GM23248 (cell line): ENCODE measurements at places on chromosomes 12 and 14. TPM values are rescaled to one million over a fixed set of nuclear protein-coding genes. Genes with fewer than 3 reads are reported as not detected.

- DNase-seq, result no peak
Measured at GRCh38 chr12:113387631-113388030, 16.1 kb downstream of the SDS start.

Gene STAB2
- total RNA-seq, result not detected in 2 replicates

DNA sequence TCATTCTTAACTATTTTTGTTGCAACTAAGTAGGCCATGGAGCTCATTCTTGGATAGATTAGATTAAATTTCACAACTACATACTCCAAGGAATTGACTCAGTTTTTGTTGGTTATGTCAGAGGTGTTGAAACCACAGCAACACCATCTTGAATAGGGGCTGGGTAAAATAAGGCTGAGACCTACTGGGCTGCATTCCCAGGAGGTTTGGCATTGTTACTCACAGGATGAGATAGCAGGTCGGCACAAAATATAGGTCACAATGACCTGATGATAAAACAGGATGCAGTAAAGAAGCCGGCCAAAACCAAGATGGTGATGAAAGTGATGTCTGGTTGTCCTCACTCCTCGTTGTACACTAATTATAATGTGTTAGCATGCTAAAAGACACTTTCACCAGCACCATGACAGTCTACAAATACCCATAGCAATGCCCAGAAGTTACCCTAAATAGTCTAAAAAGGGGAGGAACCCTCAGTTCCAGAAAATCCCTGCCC, 20.9 kb downstream of the DMAC2L start:
- DNase-seq, result peak; percentile 90

Gene PARP11
- 1.0 and 2.1 TPM in 2 replicates for total RNA-seq

- no peak for DNase-seq
Measured at GRCh38 chr12:29104516-29104915, 44.6 kb upstream of the FAR2 start.

DNA sequence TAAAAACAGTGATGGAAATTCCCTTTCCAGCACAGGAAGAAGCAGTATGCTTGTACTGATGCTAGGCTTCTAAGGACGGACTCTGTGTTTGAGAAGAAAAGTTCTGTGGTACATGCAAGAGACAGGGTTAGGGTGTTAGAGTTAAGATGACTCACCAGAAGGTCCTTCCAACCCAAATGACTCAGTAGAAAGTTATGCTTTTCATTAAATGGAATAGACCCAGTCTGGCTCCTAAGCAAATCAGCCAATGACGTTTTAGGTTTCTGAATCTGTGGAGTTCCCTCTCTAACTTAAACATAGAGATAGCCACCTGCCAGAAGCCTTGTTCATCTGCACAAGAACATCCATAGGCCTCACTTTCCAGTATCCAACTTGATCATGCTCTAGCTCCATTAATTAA, 5.7 kb downstream of the PTHLH start:
- DNase-seq, result peak; percentile 96

Gene TPPP2
- not detected in 2 replicates for total RNA-seq

Gene HCAR3
- total RNA-seq, result not detected in 2 replicates

Gene CCDC196
- total RNA-seq, result not detected in 2 replicates

- DNase-seq, result no peak
Measured at GRCh38 chr14:86902176-86902950, 1090.6 kb downstream of the GALC start.

- peak; percentile 46 for DNase-seq
Measured at GRCh38 chr14:35331605-35332516, 39.7 kb downstream of the PSMA6 start.

Gene GALNT16
- total RNA-seq, result 1.4 and 4.2 TPM in 2 replicates

DNA sequence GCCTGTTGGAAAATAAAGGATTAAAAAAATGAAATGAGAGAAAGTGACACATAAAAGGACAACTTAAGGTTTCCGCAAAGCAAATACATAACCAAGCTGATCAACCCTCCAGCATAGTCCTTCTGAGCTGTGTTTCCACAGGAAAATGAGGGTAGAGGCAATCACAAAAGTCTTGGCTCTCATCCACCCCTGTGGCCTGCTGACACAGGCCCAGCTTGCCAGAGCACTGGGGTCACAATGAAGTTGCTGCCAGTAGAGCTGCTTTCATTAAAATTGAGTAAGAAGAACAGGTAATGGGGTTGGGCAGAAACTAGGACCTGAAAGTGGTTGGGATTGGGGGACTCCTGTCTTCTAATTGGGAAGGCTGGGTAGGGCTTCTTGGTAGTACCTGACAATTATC, 65.9 kb downstream of the RERG start:
- DNase-seq, result no peak

DNA sequence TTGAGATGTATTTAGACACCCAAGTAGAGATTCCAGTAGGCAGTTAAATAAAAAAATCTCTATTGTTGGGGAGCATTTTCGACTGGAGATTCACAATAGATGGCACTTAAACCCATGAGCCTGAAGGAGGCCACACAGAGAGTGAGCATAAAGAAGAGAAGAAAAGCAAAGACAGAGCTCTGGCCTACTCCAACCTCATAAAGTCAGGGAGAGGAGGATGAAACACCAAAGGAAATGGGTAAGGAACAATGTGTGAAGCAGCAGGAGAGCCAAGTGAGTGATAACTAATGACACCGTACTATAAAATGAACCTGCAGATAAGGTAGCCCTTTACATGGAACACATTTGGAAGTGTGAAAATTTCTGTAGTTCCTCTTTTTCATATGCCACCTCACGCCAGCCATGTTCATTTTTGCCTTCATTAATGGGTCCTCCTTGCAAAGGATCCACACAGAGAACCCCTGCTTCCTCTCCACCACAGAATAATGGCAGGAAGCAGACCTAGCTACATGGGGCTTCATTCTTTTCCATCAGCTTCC, 150.0 kb upstream of the SYT10 start:
- DNase-seq, result no peak
